ENCODE measurements at places on chromosomes 7 and 10. TPM values are rescaled to one million over a fixed set of nuclear protein-coding genes. Genes with fewer than 3 reads are reported as not detected.

DNA sequence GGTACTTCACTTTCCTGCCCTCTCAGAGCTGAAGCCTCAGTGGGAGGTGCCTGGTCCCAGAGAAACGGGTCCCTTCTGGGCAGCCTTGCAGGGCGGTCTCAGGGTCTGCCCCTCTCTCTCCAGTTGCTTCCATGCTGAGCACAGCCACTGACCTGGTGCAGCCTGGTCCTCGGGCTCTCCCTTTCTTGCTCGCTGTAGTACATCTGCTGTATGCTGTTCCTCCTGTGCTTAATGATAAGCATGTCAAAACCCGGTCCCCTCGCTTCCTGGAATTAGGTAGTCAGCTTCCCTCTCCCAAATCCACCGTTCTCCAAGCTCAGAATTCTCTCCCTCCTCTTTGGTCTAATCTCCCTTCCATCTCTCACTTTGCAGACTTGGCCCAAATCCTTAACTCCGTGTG is 11.0 kb upstream of the HPS1 start:
- H3K4me1 ChIP-seq: peaks cover 40% of the 10 kb centered on the region
- no peaks in the 10 kb centered on the region for H3K27me3 ChIP-seq
- no peak overlapping the region for H3K27ac ChIP-seq
- DNase-seq: no peak
- H3K4me3 ChIP-seq: no peak overlapping the region

CNPY1 gene
- total RNA-seq: not detected

CAMK2B gene
- 0.44 TPM for total RNA-seq

WNT8B gene
- 1.1 TPM for total RNA-seq

Data from WTC11 (cell line).